Activated naive CD8-positive, alpha-beta T cell treated with anti-CD3 and anti-CD28 coated beads, Interleukin-2, amount 10 ng/mL, durations not matched to agents 7 days and 5 days (primary cell): ENCODE measurements at places on chromosomes 5 and 9.

DNA sequence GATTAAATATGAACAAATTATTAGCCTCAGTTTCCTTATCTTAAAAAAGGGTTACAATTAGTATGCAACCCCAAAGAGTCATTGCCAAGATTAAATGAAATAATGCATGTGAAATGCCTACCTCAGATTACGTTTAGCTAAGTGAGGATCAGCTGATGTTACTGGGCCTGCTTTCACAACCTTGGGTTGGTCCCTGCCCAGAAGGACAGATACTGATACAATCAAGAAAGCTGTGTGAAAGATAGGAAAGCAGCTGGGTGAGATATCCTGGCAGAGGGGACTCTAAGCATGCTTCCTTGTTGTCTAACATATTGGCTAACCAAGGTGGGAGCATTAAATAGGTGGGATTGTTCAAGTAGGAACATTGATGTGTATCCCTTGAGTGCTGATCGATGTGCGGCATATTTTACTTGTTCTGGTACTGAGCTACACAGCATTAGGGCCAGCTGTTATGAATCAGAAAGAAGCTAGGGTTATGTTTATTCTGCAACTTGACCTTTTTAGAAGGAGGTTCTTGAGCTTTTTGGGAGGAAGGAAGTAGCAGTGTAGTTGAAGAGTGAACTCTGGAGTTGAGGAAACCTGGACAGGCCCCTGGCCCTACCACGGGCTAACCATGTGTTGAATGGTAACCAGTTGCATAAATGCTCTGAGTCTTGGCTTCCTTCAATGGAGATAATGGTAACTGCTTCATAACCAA is 28.9 kb downstream of the SNX24 start:
- H3K36me3 ChIP-seq = no peaks in the 10 kb centered on the region
- H3K27me3 ChIP-seq = no peaks in the 10 kb centered on the region
- no peak for DNase-seq
- peaks cover 3% of the 10 kb centered on the region for H3K4me1 ChIP-seq

DNA sequence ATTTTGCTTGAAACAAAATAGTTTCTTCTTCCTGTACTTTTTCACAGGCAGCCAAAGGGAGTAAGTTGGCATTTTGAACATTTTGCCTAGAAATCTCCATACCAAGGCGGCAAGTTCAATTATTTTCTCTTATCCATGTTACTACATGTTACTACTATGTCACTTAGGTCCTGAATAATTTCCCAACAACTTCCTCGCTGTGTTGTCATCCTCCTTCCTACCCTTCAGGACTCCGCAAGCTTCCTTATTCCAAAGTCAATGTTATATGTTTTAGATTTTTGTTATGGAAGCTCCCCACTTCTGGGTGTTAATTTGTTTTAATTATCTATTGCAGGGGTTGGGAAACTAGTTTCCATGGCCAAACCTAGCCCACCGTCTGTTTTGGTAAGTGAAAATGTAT is 9.9 kb upstream of the B4GALT1 start:
- H3K4me3 ChIP-seq = no peak overlapping the region
- H3K36me3 ChIP-seq = no peaks in the 10 kb centered on the region
- no peak for DNase-seq
- no peak overlapping the region for H3K27ac ChIP-seq

- no peak overlapping the region for H3K4me3 ChIP-seq
- H3K27me3 ChIP-seq = no peaks in the 10 kb centered on the region
- H3K4me1 ChIP-seq = no peaks in the 10 kb centered on the region
- DNase-seq = no peak
Measured at GRCh38 chr9:8514760-8515159, 715.2 kb upstream of the DMAC1 start.

- no peaks in the 10 kb centered on the region for H3K27me3 ChIP-seq
- peaks cover 19% of the 10 kb centered on the region for H3K36me3 ChIP-seq
- no peak overlapping the region for H3K27ac ChIP-seq
- H3K4me1 ChIP-seq = peaks cover 13% of the 10 kb centered on the region
- no peak overlapping the region for H3K4me3 ChIP-seq
Measured at GRCh38 chr5:133985540-133986180, 17.2 kb upstream of the C5orf15 start.

- no peaks in the 10 kb centered on the region for H3K27me3 ChIP-seq
- no peaks in the 10 kb centered on the region for H3K36me3 ChIP-seq
- no peak overlapping the region for H3K4me3 ChIP-seq
- H3K4me1 ChIP-seq = no peaks in the 10 kb centered on the region
- no peak overlapping the region for H3K27ac ChIP-seq
Measured at GRCh38 chr5:121608826-121609225, 242.9 kb upstream of the FTMT start.

GRCh38 chr5:2272039-2272438 is 389.3 kb upstream of the IRX4 start:
- H3K36me3 ChIP-seq = no peaks in the 10 kb centered on the region
- no peak for DNase-seq
- no peak overlapping the region for H3K4me3 ChIP-seq
- no peaks in the 10 kb centered on the region for H3K4me1 ChIP-seq
- peaks cover 3% of the 10 kb centered on the region for H3K27me3 ChIP-seq
- H3K27ac ChIP-seq = no peak overlapping the region

DNA sequence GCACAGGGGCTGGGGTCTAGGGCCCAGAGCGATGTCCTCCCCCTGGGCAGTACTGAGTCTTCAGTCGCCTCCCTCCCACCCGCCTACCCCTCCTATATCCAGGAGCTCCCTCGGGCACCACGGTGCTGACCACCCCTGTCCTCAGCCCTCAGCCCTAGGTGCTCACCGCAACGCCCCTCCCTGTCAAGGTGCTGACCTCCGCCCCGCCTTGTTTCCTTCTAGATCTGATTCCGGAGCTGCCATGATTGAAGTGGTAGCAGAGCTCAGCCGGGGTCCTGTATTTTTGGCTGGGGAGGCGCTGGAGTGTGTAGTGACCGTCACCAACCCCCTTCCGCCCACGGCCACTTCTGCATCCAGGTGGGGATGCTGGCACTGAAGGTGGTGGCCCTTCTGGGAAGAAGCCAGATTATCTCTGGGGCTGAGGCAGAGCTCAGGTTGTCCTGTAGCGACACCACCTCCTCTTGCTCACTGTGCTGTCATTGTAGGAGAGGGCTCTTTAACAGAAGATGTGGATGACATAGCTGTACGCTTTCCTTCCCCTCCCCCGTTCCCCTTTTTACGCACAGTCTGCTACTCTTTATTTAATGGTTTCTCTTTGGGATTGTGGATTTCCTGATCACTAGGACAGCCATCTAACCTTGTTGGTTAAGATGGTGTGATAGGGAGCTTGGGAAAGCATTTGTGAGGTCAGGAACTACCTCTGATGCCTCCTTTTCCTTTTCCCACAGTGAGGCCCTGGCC is 598 bp downstream of the RGP1 start:
- peak overlapping the region; percentile 94 for H3K4me3 ChIP-seq
- DNase-seq = no peak
- peak overlapping the region; percentile 91 for H3K27ac ChIP-seq
- no peaks in the 10 kb centered on the region for H3K27me3 ChIP-seq

- peaks cover 35% of the 10 kb centered on the region for H3K27me3 ChIP-seq
- no peak overlapping the region for H3K4me3 ChIP-seq
- H3K27ac ChIP-seq = no peak overlapping the region
- no peak for DNase-seq
- no peaks in the 10 kb centered on the region for H3K36me3 ChIP-seq
- no peaks in the 10 kb centered on the region for H3K4me1 ChIP-seq
Measured at GRCh38 chr9:87500491-87501270, 3.0 kb downstream of the DAPK1 start.

- DNase-seq = no peak
- H3K4me3 ChIP-seq = no peak overlapping the region
- no peak overlapping the region for H3K27ac ChIP-seq
- no peaks in the 10 kb centered on the region for H3K27me3 ChIP-seq
Measured at GRCh38 chr9:101132801-101133200, 104.3 kb downstream of the PLPPR1 start.

- DNase-seq = no peak
- peaks cover 3% of the 10 kb centered on the region for H3K27me3 ChIP-seq
- H3K27ac ChIP-seq = no peak overlapping the region
- H3K4me3 ChIP-seq = no peak overlapping the region
- no peaks in the 10 kb centered on the region for H3K4me1 ChIP-seq
Measured at GRCh38 chr9:35350212-35350611, 139.7 kb upstream of the RUSC2 start.

GRCh38 chr5:74205767-74206578 is 434.6 kb downstream of the ENC1 start:
- no peaks in the 10 kb centered on the region for H3K36me3 ChIP-seq
- H3K27me3 ChIP-seq = no peaks in the 10 kb centered on the region
- no peak for DNase-seq
- H3K4me1 ChIP-seq = peaks cover 2% of the 10 kb centered on the region
- no peak overlapping the region for H3K4me3 ChIP-seq
- no peak overlapping the region for H3K27ac ChIP-seq

DNA sequence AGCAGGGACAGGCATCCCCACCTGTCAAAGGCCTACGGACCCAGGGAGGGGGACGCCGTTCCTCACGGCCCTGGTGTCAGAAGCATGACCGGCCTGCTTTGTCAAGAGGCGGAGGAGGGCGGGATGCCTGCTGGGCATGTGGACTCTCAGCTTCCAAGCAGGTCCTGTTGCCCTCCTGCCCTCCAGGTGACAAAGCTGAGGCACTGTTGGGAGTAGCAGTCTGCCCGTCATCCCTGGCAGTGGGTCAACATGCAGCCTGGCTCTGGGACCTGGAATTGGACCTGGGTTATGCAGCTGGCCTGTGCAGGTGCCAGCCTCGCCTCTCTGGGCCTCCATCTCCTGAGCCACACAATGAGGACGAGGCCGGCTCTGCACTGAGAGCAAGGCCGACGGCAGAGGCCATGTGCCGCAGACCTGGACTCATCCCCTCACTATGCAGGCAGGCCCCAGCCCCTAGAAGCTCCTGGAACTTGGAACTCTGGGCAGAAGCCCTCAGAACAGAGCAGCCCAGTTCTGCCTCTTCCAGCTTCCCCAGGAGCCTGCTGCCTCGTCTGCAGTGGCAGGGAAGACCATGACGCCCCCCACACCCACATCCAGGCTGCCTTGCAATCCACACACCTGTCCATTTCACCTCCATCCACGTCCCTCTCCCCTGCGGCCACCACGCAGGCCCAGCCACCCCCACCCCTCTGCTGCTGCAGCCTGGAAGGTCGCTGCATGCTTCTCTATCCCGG is 20.8 kb upstream of the FCN1 start:
- no peak for DNase-seq
- no peaks in the 10 kb centered on the region for H3K36me3 ChIP-seq
- no peak overlapping the region for H3K4me3 ChIP-seq
- H3K4me1 ChIP-seq = no peaks in the 10 kb centered on the region
- H3K27ac ChIP-seq = no peak overlapping the region
- no peaks in the 10 kb centered on the region for H3K27me3 ChIP-seq

DNA sequence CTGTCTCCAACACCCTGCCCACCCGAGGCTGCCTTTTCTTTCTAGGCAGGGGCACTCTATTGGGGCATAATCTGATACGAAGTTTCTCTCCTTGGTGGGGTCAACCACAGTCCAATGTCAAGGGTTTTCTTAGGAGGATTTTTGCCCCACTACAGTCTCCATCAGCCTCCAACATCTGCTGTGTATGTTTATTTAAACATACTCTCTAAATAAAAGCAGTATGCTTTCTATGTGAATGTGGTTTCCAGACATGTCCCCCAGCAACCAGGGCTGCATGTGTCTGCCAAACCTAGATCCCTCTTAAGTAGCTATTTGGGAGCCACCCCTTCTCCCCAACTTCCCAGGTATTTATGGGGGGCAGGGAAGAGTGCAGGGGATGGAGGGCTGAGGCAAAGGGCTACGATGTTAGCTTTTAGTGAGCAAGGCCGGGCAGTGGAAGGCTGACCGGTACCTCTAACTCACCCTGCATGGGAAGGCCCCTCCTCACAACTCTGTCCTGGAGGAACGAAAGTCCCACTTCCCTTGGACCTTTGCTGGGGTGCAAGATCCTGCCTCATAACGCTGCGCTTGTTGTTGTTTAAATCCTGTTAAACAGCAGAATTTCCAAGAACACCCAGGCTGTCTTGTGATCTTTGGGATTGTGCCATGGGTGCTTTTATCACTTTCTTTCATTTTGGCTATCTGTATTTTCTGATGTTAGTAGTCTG is 75.4 kb downstream of the NREP start:
- no peak overlapping the region for H3K4me3 ChIP-seq
- no peak for DNase-seq
- H3K4me1 ChIP-seq = no peaks in the 10 kb centered on the region
- H3K27ac ChIP-seq = no peak overlapping the region
- peaks cover 9% of the 10 kb centered on the region for H3K27me3 ChIP-seq

- H3K27me3 ChIP-seq = peaks cover 9% of the 10 kb centered on the region
- no peak for DNase-seq
- H3K27ac ChIP-seq = no peak overlapping the region
Measured at GRCh38 chr5:120479066-120479465, 15.0 kb downstream of the PRR16 start.

DNA sequence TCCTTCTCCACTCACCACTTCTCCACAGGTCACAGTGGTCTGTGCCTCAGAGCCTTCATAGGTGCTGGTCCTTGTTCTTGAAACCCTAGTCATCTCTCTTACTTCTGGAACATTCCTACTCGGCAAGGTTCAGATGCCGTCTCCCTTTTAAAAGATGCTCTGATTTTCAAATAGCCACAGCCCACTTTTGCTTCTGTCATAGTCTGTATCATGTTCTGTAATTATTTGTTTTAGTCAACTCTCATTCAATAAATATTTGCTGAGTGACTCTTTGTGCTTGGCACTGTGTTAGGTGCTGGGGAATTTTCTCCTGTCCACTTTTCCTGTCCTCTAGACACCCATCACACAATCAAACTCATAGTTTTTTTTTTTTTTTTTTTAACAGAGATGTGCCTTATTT is 181.3 kb upstream of the IL12B start:
- no peaks in the 10 kb centered on the region for H3K36me3 ChIP-seq
- no peak for DNase-seq
- H3K27me3 ChIP-seq = peaks cover 32% of the 10 kb centered on the region
- H3K4me1 ChIP-seq = peaks cover 5% of the 10 kb centered on the region
- H3K4me3 ChIP-seq = no peak overlapping the region

- no peak for DNase-seq
- no peaks in the 10 kb centered on the region for H3K36me3 ChIP-seq
- H3K4me1 ChIP-seq = no peaks in the 10 kb centered on the region
- H3K27me3 ChIP-seq = no peaks in the 10 kb centered on the region
- no peak overlapping the region for H3K4me3 ChIP-seq
- no peak overlapping the region for H3K27ac ChIP-seq
Measured at GRCh38 chr5:99605904-99606303, 677.1 kb upstream of the CHD1 start.

- no peak overlapping the region for H3K4me3 ChIP-seq
- no peaks in the 10 kb centered on the region for H3K4me1 ChIP-seq
- peaks cover 8% of the 10 kb centered on the region for H3K27me3 ChIP-seq
- DNase-seq = no peak
- no peak overlapping the region for H3K27ac ChIP-seq
- no peaks in the 10 kb centered on the region for H3K36me3 ChIP-seq
Measured at GRCh38 chr9:122338536-122338935, 32.3 kb upstream of the PTGS1 start.

DNA sequence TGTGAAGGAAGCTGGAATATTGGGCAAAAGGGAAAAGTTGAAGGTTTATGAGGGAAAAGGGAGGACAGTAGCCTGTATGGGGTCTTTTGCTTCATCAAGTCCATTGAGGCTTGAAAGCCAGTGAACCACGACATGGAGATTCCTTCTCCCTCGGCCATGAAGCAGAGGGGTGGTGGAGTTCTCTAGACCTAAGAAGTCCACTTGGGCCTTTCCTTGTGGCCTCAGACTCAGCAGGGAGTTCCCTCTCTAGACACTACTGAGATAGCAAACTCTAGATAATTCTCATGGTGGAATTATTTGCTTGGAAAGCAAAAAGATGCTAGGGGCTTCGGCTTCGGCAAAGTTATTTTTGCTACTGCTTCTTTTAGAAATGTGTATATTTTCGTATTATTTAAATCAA is 78.5 kb downstream of the FOXD1 start:
- DNase-seq = no peak
- H3K4me3 ChIP-seq = no peak overlapping the region
- no peak overlapping the region for H3K27ac ChIP-seq
- H3K27me3 ChIP-seq = peaks cover 26% of the 10 kb centered on the region
- H3K36me3 ChIP-seq = no peaks in the 10 kb centered on the region
- H3K4me1 ChIP-seq = no peaks in the 10 kb centered on the region
